NAMALWA (cell line): ENCODE measurements at places on chromosomes 13 and 19.

DNA sequence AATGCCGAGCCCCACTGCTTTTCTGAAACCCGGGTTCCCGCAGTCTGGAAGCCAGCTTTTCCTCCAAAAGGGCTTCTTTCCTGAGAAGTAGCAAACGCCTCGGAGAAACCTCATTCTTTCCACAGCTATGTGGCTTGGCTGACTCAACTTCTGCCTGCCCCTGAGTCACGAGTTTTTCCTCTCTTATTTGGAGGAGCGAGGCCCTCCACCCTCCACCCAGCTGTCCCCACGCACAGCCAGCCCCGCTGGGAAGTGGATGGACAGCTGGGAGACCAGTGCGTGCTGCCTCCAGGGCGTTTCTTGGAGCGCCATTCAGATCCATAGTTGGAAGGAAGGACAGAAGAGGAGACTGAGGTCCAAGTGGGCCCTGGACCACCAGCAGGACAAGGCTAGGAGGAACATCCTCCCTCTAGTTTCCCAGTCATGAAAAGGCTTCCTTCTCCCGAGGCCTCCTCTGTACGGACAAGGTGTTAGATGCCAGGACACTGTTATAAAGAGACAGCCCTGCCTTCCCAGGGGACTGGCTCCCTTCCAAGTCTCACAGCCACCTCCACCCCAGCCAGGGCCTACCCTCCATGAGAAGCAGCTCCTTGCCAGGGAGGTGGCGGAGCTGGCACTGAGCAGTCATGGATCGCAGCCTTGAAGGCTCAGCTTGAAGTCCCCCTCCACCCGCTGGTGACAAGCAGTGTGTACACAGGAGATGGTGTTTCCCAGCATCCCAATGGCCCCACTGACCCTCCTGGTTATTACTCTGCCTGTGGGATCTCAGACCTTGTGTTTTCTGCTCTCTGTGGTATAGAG, 2.5 kb upstream of the PLEKHF1 start:
- no peak for DNase-seq

GRCh38 chr19:28358633-28359032, 854.3 kb downstream of the UQCRFS1 start:
- DNase-seq = no peak

GRCh38 chr13:33348366-33348765, 62.8 kb upstream of the STARD13 start:
- no peak for DNase-seq

DNA sequence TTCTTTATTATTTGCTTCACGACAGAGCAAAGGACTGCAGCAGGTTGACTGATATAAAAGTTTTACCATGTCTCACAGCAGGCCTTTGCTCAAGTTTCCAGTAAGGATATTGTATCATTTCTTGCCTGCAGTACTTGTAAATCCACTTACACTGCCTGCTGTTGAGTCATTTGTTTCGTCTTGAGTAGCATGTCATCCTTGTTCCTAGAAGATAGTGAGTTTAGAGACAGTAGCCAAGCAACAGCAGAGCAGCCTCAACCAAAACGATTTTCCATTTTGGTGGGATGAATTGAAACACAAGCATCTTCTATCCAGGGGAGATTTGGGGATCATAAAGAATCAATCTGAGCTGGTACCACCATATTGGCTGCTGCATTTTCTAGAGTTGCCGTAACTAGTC, 24.0 kb upstream of the ALOX5AP start:
- no peak for DNase-seq

- DNase-seq = no peak
Observed at GRCh38 chr13:106986033-106986484, 418.1 kb upstream of the ARGLU1 start.

DNA sequence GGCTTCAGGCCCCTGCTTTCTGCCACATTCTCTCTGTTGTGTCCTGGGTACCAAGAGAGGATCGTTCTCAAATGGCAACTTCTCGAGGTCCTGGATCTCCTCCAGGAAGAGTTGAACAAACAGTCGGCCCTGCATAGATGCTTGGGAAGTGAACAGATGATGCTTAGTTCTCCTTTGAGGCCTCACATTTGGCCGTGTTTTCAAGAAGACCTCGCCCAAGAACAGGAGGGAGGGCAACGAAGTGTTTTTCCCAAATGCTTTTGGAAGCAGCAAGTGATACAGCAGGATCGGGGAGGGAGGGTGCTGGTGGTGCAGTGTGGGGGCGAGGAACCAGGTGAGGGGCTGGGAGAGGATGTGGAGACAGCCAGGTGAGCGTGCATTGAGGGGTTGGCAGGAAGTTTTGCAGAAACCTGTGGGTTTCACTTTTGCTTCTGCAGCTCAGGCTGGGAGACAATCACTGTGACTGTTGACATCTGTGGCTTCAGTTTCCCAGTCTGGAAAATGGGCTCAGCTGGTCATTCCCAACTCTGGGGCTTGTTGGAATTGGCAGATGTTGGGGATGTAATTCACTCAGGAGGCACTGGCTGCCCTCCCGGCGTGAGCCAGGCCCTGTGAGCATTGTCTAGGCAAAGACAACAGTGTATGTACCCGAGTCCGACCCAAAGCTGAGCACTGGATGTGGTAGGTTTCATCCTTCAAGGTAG, 21.6 kb downstream of the MAST3 start:
- DNase-seq = no peak

DNA sequence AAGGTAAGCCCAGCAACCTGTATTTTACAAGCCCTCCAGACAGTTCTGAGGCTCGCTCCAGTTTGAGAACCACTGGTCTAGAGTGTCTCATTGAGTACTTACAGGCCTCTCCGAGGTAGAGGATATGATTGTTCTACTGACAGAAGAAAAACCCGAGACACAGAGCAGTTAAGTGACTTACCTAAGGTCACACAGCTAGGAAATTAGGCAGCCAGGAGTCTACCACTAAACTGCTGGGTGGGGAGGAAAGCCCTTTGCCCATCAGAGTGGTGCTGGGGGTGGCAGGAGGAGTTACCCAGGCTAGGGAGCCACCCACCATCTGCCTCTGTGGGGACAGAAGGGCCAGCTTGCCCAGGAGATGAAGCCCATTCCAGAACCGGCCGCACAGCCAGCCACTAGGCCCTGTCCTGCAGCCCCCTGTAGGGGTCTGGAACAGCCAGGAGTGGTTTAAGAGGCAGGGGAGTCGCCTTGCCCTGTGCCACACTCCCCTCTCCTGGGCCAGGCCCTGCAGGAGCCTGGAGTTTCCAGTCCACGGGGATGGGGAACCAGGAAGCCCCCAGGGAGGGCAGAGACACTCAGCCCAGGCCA, 703 bp downstream of the RASGRP4 start:
- no peak for DNase-seq

GRCh38 chr13:94296471-94296870, 183.0 kb downstream of the DCT start:
- no peak for DNase-seq

- DNase-seq = no peak
Observed at GRCh38 chr13:100363874-100364273, 224.7 kb downstream of the GGACT start.

DNA sequence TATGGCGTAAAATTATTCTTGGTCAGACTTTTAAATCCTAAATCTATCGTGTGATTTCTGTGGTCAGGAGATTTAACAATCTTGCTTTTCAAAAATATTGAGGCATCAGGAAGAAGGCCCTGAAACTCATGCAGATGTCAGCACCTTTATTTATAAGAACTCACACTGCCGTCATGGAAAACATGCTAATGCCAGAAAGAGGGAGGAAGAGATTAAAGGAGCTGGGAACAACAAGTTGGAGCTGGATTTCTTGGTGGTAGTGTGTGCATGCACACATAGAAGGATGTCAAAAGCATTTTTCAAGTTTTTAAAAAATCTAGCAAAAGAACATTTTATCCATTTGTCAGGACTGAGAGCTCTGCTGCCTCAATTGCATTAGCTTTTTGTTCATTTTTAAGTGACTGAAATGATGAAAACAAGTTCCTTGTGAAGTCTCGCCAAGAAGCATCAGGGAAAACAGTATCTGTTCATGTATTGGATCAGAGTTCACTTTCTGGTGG, 342.5 kb downstream of the SPRY2 start:
- DNase-seq = no peak

DNA sequence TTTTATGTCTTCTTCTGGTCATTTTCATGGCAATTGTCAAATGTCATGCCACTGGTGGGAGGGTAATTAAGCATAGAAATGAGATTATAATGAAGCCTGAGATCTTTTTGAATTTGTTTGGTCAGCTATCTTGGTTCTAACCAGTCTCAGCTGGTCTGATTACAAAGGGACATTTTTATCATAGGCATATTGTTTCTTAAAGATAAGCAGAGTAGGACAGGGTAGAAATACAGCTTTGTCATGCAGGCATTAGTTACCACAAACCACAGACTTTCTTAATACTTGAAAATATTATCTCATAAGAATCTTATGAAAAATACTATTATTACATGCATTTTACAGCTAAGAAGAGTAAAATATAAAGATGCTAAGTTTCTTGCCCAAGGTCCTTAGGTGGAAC, 1761.5 kb downstream of the PCDH9 start:
- no peak for DNase-seq

DNA sequence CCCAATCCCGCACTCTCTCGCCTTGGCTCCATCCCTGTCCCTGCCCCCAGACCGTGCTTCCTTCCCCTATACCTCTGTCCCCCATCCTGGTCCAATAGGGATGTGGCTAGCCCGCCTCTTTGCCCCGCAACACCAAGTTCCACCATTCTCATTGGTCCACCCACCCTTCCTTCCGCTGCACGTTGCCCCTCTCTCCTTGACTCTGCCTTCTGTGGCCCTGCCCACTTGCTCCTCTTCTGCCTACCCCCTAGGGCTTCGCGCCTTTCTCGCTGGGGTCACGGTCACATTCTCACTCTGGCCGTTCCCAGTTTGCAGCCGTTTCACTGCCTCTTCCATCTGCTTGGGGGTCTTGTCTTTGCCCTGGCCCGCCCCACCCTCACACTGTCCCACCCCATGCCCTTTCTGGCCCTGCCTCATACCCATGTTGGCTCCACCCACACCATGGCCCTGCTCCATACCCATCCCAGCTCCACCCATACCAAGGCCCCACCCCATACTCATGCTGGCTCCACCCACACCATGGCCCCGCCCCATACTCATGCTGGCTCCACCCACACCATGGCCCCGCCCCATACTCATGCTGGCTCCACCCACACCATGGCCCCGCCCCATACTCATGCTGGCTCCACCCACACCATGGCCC, 4.5 kb upstream of the ARHGAP45 start:
- no peak for DNase-seq

- DNase-seq = no peak
Observed at GRCh38 chr13:97258801-97259200, 36.7 kb downstream of the MBNL2 start.

- DNase-seq = peak; percentile 26
Observed at GRCh38 chr19:56111601-56112312, 9.3 kb downstream of the ZNF787 start.

- no peak for DNase-seq
Observed at GRCh38 chr19:48698046-48698445, 2.3 kb downstream of the FUT2 start.

DNA sequence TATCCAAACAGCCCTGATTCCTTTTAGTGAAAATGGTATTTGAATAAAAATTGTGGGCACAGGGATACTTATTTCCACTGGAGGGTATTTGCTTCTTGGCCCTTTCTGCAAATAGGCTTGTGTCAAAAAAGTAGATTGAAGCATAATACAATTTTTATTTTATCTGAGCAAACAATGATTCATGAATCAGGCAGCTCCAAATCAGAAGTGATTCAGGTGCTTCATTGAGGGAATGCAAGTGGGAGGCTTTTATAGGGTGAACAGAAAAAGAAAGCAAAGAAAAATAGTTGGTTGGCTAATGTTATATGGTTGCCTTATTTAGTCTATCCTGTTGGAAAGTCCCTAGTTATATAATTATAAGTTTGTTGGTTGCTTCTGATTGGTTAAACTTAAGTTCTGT, 117.9 kb downstream of the ITGBL1 start:
- no peak for DNase-seq

DNA sequence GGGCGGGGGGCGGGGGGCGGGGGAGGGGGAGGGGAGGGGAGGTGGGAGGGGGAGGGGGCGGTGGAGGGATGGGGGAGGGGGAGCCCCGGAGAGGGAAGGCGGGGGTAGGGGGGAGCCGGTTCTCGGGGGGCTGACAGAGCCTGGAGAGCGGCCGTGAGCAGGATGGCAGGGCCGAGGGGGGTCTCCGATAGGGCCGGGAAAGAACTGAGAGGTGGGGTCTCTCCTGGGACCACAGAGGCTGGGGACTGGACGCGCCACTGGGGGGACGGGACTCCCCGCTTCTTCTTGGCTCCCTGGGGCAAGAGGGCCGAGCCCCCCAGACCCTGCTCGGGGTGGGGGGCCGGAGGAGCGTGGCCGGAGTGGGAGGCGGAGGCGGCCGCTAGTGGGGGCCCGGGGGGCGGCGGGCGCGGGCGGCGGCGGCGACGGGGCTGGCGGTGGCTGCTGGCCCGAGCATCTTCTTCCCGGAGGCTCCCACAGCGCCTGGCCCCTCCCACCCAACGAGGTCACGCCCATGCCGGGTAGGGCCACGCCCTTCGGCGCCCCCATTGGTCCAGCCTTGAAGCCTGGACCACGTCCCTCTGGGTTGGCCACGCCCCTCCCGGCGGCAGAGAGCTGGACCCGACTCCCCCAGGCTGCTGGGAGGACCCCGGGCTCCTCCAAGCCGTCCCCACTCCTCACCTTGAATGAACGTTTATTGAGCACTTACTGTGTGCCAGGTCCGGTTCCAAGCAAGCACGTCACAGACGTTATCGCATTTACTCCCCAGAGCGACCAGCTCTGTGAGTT, at the start of gene NOVA2:
Gene NOVA2 (minus strand): TSS at position 313 of the 786 bp plus-strand sequence. CDS start 514 bp downstream, outside the sequence.
- DNase-seq = peak; percentile 86

GRCh38 chr13:23750383-23751121, 138.6 kb downstream of the MIPEP start:
- DNase-seq = no peak

- DNase-seq = no peak
Observed at GRCh38 chr19:45323671-45324081, 1.0 kb upstream of the CKM start.

GRCh38 chr19:45645631-45646344, 6.6 kb upstream of the EML2 start:
- DNase-seq = peak; percentile 98

DNA sequence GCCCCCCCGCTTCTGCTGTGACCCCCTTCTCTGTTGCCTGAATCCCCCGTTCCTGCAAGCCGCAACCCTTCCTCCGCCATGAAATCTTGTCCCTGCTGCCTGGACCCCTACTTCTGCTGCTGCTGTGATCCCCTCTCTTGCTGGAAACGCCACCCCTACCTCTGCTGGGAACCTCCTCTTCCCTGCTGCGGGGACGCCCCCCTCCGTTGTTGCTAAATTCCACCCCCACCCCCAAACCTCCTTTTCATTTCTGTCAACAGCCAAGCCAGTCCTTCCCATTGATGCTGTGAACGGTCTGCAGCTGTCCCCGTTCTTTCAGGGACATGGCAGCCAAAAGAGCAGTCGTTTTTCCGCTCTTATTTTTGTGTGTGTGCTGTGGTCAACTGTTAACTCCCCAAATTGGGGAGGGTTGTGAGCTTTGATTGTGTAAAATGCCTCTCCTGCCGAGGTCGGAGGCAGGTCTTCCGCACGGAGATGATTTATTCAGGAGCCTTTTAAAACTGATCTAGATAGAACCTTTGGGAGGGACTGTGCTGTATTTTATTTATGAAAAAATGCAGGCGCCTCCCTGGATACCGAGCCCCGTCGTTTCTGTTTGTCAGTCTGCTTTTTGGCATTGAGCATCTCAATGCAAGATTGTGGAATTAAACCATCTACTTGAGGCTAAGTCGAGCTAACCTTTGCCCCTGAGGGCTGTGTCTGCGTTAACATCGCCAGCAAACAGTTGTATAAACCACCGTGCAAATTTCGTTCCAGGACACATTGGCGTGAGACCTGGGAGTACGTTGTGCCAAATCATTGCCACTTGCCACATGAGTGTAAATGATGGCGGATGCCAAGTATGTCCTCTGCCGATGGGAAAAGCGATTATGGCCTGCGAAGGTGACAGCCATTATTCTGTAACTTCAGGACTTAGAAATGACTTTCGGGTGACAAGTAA, 27.9 kb upstream of the NDUFS7 start:
- DNase-seq = no peak
